ENCODE measurements at places on chromosomes 7 and 10.

- no peak for DNase-seq
These were observed 3.2 kb downstream of the CDH23 start for GRCh38 chr10:71399946-71400345.

DNA sequence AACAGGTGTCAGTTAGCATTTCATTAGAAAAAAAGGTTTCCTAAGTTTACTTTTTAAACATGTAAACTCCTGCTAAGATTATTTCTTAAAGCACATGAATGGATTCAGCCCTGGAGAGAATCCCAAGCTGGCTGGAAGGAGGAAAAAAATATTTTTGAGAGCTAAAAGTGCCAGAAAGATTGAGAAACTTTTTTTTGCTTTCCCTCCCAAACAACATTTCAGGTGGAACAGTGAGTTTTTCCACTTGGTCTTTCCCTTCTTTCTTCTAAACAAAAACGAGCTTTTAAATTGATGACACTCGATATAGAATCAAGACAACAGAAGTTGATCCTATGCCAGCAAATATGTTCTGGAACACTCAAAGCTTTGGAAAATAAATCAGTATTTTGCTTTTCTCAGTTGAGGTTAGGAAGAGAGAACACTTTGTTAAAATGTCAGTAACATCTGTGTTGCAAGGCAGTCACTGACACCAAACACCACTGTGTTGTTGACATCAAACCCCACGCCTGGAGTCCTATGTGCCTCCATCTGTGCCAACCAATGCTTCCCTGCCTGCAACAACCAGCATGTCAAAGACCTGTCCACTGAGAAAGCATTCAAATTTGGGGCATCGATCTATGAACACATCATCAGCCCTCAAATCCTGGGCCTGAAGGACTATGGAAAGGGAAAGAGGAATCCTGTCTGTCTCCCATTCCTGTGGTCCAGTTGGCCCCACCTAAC lies 22.9 kb upstream of the INSIG1 start:
- DNase-seq, result no peak

GRCh38 chr10:59865101-59865500 lies 41.3 kb downstream of the CCDC6 start:
- DNase-seq, result no peak

GRCh38 chr10:97466755-97467154 lies 20.8 kb downstream of the ZDHHC16 start:
- no peak for DNase-seq

GRCh38 chr10:89274928-89275327 lies 23.4 kb upstream of the LIPA start:
- no peak for DNase-seq

DNA sequence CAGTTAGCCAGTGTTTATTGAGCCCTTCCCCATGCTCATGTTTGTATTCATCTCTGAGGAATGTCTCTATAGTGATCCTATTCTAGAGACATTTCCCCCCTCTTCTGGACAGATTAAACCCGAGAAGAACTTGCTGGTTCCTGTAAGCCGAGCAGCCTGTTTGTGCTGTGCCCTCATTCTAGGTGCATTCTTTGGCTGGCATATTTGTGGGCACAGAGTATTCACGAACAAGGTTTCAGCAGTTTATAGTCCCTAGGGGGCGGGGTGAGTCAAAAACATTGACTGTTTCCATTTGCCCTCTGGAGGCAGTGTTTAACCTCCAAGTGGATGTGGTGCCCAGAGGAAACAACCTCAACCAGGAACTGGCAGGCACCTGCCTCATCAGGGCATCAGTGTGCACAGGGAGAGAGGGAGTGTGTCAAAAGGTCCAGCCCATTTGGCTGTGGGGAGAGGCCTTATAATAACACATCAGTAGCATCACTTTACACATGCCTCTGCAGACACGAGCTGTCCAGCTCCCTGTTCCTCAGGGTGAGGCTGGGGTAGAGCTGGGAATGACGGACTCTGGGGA lies 273.3 kb upstream of the LRGUK start:
- DNase-seq, result peak; percentile 14

- no peak for DNase-seq
These were observed 2.2 kb downstream of the ZNF800 start for GRCh38 chr7:127390186-127390816.

- DNase-seq, result no peak
These were observed 196.7 kb downstream of the IPMK start for GRCh38 chr10:58070956-58071355.

- no peak for DNase-seq
These were observed 6.8 kb downstream of the TACR2 start for GRCh38 chr10:69409968-69410367.

GRCh38 chr10:34520084-34520483 lies 295.0 kb downstream of the PARD3 start:
- DNase-seq, result no peak

- DNase-seq, result no peak
These were observed 5.4 kb downstream of the LOXL4 start for GRCh38 chr10:98262571-98262970.
